ENCODE measurements at places on chromosomes 7 and 10.

DNA sequence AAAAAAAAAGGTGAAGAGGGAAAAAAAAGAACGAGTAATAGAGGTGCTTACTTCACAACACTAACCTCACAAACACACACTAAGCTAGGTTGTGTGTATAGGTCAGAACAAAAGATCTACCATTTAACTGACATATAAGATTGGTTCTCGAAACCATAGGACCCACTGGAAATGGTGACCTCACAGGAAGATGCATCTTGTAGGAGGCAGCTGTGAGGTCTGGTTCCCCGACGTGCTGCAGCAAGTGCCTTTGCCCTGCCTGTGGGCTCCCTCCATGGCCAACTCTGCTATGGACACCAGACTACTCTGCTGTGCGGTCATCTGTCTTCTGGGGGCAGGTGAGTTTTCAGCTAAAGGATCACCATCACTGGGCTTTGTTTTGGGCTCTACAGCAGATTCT is 133.8 kb upstream of the PRSS1 start:
- DNase-seq = no peak

DNA sequence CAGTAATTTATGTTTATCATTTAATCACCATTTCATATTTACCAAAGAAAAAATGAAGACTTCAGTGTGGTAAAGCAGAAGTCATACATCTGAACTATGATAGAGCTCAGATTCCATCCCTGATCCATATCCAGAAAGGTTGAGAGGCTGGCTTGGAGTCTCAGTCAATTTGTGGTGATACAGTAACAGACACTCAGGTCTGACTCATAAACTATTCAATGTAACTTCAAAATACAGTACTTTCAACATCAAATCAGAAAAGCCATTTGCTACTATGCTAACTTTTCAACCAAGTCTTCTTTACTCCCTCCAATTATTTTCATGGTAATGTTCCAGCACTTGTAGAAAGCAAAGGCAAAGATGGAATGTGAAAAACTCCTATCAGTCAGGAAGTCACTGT is 190.4 kb downstream of the HDAC9 start:
- no peak for DNase-seq

DNA sequence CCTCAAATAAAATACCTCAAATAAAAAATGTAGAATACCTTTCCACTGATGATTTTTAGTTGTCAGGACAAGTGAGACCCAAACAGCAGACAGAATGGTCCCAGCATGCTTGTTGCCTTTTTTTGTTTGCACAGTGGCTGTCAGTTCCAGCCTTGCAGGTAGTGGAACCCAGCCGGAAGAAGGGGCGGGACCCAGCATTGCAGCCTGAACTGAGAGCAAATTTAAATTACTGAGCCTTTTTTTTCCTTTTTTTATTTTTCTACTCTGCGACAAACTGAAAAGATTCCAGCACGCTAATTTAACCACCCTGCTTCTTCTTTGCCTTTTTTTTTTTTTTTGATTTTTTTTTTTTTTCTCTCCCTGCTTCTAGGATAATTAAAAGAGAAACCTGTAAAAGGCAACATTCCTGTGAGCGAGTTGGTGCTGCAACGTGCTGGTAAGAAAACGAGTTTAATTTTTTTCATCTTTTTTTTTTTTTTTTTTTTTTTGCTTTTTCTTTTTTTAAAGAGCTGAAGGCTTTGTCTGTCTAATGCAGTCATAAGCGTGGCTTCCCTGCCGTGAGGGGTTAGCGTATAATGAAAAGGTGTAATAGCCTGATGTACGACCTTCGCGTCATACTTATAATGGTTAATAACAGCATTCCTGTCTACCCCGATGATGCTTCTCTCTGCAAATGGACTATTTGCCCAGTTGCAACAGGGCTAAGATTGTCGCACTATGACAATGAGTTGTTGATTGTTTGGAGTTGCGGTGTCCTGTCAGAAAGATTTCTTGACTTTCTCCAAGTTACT is 555.3 kb upstream of the CELF2 start:
- no peak for DNase-seq

GRCh38 chr10:59688921-59689351 is 20.7 kb downstream of the SLC16A9 start:
- no peak for DNase-seq

- no peak for DNase-seq
Observed at GRCh38 chr10:62373639-62373994, 552 bp upstream of the ZNF365 start.

GRCh38 chr10:124722798-124723783 is 21.1 kb downstream of the FAM53B start:
- peak; percentile 50 for DNase-seq

DNA sequence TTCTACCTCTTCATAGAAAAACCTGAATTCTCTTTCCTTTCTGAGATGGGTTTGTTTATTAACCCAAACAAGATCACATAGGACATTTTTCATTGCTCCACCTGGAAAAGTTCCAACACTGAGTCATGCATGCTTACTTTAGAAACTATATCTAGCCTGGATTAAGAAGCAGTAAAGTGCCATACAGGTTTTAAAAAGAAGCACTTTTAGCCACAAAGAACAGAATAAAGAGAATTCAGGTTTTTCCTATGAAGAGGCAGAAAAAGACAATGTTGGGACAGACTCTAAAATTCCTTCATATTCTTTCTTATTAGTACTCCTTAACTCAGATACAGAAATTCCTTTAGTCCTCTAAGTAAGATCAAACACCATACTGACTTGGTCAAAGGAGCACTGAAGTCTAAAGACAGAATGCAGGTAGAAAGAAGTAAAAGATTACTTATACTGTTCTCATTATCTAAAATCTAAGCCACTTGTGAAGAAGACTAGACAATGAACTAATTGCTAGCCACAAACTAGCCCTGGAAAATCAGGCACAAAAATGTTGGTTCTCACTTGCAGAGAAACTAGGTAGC is 241.3 kb downstream of the ANK3 start:
- no peak for DNase-seq
